ENCODE measurements at places on chromosomes 5 and 9. TPM values are rescaled to one million over a fixed set of nuclear protein-coding genes. Genes with fewer than 3 reads are reported as not detected.

- H3K4me1 ChIP-seq = no peaks in the 10 kb centered on the region
- no peak for DNase-seq
- H3K27me3 ChIP-seq = peaks cover 4% of the 10 kb centered on the region
Measured at GRCh38 chr5:144582066-144582465, 411.4 kb downstream of the KCTD16 start.

NAIF1 gene
- total RNA-seq = 6.5 TPM

DNA sequence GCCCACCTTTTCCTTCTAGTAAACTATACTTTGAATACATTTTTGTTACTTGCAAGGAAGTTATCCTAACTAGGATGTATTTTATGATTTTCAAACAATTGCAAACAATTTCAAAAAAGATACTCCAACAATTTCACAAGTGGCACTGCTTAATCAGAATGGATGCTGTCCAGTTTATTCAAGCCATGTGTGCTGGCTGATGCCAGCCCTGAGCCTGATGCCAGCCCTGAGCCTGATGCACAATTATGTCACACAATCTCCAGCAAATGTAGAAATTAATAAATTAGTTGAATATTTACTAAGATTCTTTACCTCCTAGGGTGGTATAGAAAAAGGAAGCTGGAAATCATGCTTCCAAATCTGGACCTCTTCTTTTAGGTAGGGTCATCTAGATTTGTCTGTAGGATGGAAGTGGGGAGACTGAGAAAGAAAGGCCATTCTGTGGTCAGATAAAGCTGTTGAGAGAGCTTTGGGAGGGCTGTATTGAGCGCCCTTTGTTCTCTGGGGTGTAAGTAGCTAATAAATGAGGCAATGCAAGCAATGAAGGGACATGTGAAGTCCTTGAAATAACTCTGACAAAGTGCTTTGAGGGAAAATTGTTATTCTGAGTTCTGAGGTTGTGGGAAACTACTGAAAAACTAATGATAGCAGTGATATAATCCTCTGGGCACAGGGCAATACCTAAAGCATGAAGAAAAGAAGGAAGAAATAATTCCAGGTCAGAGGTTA lies 5.8 kb upstream of the C6 start:
- no peak overlapping the region for H3K27ac ChIP-seq
- no peak overlapping the region for H3K4me3 ChIP-seq
- no peaks in the 10 kb centered on the region for H3K27me3 ChIP-seq
- no peak for DNase-seq
- peaks cover 3% of the 10 kb centered on the region for H3K4me1 ChIP-seq

SPACA9 gene
- 0.84 TPM for total RNA-seq

DNA sequence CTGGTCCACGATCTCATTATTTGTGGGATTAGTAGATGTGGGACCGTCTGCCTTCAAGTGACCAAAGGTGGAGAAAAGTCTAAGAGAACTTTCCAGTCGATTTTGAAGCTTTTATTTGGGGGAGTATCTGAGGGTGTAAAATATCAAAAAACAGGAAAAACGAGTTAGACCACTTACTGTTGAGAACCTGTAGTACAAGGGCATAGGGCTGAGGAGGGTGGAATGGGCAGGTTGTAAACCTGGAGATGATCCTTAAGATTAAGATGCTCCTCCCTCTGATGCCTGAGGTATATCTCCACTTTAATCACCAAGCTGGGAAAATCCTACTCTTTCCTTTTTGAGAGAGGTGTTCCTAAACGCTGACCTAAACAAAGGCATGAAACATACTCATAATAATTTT lies 32.0 kb upstream of the GTF2H2C start:
- no peak for DNase-seq
- no peaks in the 10 kb centered on the region for H3K4me1 ChIP-seq

TMEM161B gene
- 11.0 TPM for total RNA-seq

- H3K27ac ChIP-seq = no peak overlapping the region
- no peaks in the 10 kb centered on the region for H3K36me3 ChIP-seq
- no peak for DNase-seq
- H3K4me3 ChIP-seq = no peak overlapping the region
- H3K27me3 ChIP-seq = no peaks in the 10 kb centered on the region
- peaks cover 4% of the 10 kb centered on the region for H3K4me1 ChIP-seq
Measured at GRCh38 chr9:105233873-105234272, 10.6 kb upstream of the SLC44A1 start.

DNA sequence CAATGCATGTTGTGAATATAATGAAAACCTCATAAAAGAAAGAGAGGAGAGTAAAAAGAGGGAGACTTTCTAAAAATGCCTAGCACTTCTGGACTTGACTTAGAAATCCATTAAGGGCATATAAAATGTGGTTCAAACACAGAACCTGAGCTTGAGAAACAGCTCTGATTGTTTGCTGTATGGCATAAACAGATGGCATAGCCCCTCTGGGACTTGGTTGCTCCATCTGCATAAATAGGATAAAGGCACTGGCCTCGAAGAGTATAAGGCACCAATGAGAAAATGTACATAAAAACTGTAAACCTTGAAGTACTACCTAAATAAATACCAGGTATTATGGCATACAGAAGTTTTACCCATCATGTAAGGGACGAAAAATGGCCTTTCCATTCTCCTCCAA lies 23.8 kb downstream of the MRPS27 start:
- no peaks in the 10 kb centered on the region for H3K36me3 ChIP-seq
- H3K4me3 ChIP-seq = no peak overlapping the region
- no peak for DNase-seq

DNA sequence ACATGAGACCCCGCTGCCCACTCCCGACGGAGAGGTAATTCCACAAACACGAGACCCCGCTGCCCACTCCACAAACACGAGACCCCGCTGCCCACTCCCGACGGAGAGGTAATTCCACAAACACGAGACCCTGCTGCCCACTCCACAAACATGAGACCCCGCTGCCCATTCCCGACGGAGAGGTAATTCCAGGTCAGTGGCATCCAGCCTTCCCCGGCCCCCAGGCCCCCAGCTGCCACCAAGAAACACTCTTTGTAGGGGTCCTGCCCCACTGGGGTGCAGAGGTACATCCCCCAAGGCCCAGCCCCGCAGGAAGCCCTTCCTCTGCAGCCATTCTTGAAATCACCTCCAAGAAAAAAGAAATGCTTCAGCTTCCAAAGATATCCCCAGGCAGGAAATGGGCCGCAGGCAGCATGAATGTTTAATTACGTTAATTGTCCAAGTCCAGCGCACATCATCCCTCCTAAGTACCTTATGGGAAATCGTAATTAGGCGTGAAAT lies 115.9 kb downstream of the ADAMTS2 start:
- no peak overlapping the region for H3K27ac ChIP-seq
- no peaks in the 10 kb centered on the region for H3K27me3 ChIP-seq
- no peaks in the 10 kb centered on the region for H3K4me1 ChIP-seq
- H3K4me3 ChIP-seq = no peak overlapping the region

PDE6A gene
- total RNA-seq = not detected

GRCh38 chr9:111902391-111903139 lies 6.0 kb downstream of the UGCG start:
- H3K27me3 ChIP-seq = no peaks in the 10 kb centered on the region
- H3K36me3 ChIP-seq = no peaks in the 10 kb centered on the region
- peaks cover 43% of the 10 kb centered on the region for H3K4me1 ChIP-seq
- no peak for DNase-seq

FBXL7 gene
- total RNA-seq = 1.1 TPM

DNA sequence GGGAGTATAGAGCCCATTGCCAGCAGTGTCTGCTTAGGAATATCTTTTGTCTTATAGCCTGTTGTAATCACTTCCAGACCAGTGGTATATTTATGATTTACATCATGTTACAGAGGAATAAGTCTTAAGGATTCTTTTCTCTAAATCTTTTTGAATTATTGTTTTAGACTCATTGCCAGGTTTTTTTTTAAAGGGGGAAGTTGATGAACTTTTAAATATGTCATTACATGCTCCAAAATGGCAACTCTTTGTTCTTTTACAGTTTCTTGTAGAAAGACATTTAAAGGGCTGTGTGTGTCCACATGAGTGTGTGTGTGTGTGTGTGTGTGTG lies 59.4 kb upstream of the NFIB start:
- no peaks in the 10 kb centered on the region for H3K27me3 ChIP-seq
- no peaks in the 10 kb centered on the region for H3K4me1 ChIP-seq
- H3K27ac ChIP-seq = no peak overlapping the region
- no peaks in the 10 kb centered on the region for H3K36me3 ChIP-seq
- no peak overlapping the region for H3K4me3 ChIP-seq
- DNase-seq = no peak

GRCh38 chr9:12935714-12936113 lies 160.9 kb downstream of the LURAP1L start:
- H3K4me3 ChIP-seq = no peak overlapping the region
- H3K27ac ChIP-seq = no peak overlapping the region
- no peaks in the 10 kb centered on the region for H3K4me1 ChIP-seq
- no peaks in the 10 kb centered on the region for H3K27me3 ChIP-seq
- DNase-seq = no peak

- no peaks in the 10 kb centered on the region for H3K4me1 ChIP-seq
- DNase-seq = no peak
- H3K27ac ChIP-seq = no peak overlapping the region
- no peaks in the 10 kb centered on the region for H3K36me3 ChIP-seq
- no peaks in the 10 kb centered on the region for H3K27me3 ChIP-seq
Measured at GRCh38 chr5:116661419-116661818, 86.8 kb upstream of the SEMA6A start.

DNA sequence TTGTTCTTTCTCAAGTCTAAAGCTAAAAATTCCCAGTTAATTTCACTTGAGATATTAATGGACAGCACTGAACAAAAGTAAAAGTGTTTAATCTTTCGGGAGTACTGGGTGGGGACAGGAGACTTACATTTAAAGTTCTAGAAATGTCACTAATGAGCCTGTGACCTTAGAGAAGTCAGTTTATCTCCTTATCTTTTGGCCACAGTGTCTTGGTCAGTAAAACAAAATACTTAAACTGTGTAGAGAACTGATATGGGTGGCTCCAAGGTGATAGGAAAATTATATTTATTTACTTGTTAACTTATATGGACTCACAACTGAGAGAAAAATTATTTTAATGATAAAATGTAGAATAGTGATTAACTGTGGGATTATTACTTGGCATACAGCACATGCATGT lies 8.9 kb downstream of the IPO11 start:
- no peaks in the 10 kb centered on the region for H3K27me3 ChIP-seq
- H3K4me3 ChIP-seq = no peak overlapping the region
- H3K4me1 ChIP-seq = no peaks in the 10 kb centered on the region
- no peaks in the 10 kb centered on the region for H3K36me3 ChIP-seq
- no peak for DNase-seq
- H3K27ac ChIP-seq = no peak overlapping the region

- H3K27ac ChIP-seq = no peak overlapping the region
- DNase-seq = no peak
- no peak overlapping the region for H3K4me3 ChIP-seq
- H3K36me3 ChIP-seq = no peaks in the 10 kb centered on the region
Measured at GRCh38 chr9:121232251-121232650, 30.6 kb upstream of the RAB14 start.

SARDH gene
- 53.7 TPM for total RNA-seq

- DNase-seq = no peak
Measured at GRCh38 chr9:34518110-34518616, 4.6 kb downstream of the ENHO start.

TTC23L gene
- total RNA-seq = 0.08 TPM

GRCh38 chr9:113590991-113591898 lies 127.7 kb downstream of the RGS3 start:
- no peaks in the 10 kb centered on the region for H3K27me3 ChIP-seq
- DNase-seq = peak; percentile 87
- peak overlapping the region; percentile 10 for H3K27ac ChIP-seq
- peaks cover 21% of the 10 kb centered on the region for H3K4me1 ChIP-seq
- H3K4me3 ChIP-seq = no peak overlapping the region

GRCh38 chr9:17863213-17863883 lies 284.5 kb downstream of the SH3GL2 start:
- H3K27ac ChIP-seq = no peak overlapping the region
- DNase-seq = no peak
- no peak overlapping the region for H3K4me3 ChIP-seq
- H3K27me3 ChIP-seq = no peaks in the 10 kb centered on the region
- no peaks in the 10 kb centered on the region for H3K4me1 ChIP-seq

DNA sequence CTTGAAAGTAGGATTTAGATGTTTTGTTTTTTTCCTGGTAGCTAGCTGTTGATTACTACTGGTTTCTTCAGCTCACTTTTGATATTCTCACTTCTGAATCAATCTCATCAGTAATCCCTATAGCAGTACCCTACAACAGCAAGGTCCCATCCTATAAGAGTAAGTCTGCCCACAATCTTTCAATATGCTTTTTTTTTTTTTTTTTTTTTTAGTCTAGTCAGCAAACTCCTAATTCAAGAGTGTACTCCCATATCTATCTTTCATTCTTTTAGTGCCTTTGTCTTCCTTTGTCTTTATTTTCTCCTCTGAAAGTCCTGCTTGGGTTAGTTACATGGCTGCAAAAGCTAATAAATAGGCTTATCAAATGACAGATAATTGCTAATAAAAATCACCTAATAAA lies 362.4 kb upstream of the RIOK2 start:
- DNase-seq = no peak
- H3K4me1 ChIP-seq = no peaks in the 10 kb centered on the region
- H3K27me3 ChIP-seq = no peaks in the 10 kb centered on the region
- no peak overlapping the region for H3K27ac ChIP-seq
- H3K36me3 ChIP-seq = no peaks in the 10 kb centered on the region

DNA sequence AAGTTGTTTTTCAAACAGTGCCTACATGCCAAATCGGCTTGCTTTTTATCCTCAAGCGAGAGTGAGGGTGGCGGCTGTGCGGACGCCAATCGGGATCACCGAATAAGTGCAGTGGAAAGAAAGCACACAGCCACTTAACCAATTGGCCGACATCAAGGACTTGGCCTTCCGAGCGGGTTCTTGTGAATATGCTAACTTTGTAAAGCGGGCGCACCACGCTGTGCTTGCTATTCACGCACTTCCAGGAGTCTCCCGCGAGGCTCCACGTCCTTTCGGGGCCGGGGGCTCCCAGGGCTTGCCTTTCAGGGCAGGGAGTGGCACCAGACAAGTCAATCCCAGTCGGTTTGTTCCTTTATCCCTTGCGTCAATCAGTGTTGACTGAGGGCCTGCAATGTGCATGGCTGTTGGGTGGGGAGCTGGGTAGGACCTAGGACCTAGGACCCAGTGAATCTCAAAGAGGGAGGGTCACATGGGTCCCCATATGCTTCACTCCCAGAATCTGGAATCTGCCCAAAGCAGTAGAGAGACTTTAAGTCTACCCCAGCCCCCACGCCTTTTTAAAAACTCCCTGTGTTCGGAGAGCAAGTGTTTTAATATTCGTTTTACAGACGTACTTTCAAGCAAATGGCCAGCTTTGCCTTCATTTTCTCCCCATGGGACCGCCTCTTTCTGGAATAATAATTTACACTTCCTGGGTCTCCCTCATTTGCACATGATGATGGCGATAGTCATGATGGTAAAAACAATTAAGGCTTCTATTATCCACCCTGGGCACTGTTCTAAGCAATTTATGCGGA lies 2.0 kb upstream of the GCNT4 start:
- H3K4me1 ChIP-seq = peaks cover 16% of the 10 kb centered on the region
- H3K27ac ChIP-seq = peak overlapping the region; percentile 83
- H3K27me3 ChIP-seq = no peaks in the 10 kb centered on the region
- no peaks in the 10 kb centered on the region for H3K36me3 ChIP-seq
- H3K4me3 ChIP-seq = peak overlapping the region; percentile 81
- no peak for DNase-seq

Data from liver (tissue), 10 donors.